IPS DF 6.9 (cell line): ENCODE measurements at places on chromosomes 2 and 18.

DNA sequence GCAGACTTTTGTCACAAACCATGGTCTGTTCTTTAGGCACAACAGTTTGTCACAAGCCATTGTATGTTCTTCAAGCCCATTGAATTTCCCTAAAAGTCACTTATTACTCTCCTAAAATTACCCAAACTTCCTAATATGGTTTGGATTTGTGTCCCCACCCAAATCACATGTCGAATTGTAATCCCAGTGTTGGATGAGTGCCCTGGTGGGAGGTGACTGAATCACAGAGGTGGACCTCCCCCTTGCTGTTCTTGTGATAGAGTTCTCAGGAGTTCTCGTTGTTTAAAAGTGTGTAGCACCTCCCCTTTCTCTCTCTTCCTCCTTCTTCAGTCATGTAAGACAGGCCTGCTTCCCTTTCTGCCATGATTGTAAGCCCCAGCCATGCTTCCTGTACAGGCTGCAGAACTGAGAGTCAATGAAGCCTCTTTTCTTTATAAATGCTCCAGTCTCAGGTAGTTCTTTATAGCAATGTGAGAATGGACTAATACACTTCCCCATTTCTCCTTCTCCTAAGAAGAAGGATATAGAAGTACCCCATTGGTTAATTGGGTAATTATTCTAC lies 11.2 kb upstream of the GYPC start:
- DNase-seq = no peak

- no peak for DNase-seq
These were observed 5.1 kb upstream of the ASIC4 start for GRCh38 chr2:219508971-219509779.

GRCh38 chr2:219522111-219523030 lies 8.1 kb downstream of the ASIC4 start:
- DNase-seq = no peak

GRCh38 chr18:10776493-10776892 lies 250.7 kb downstream of the NAPG start:
- DNase-seq = no peak

GRCh38 chr18:50614838-50615237 lies 55.0 kb downstream of the MAPK4 start:
- no peak for DNase-seq
